AG10803 (cell line): ENCODE measurements at places on chromosomes 2 and 18.
A peak's percentile ranks its signal among the peaks of the same experiment; 100 is the strongest.

DNA sequence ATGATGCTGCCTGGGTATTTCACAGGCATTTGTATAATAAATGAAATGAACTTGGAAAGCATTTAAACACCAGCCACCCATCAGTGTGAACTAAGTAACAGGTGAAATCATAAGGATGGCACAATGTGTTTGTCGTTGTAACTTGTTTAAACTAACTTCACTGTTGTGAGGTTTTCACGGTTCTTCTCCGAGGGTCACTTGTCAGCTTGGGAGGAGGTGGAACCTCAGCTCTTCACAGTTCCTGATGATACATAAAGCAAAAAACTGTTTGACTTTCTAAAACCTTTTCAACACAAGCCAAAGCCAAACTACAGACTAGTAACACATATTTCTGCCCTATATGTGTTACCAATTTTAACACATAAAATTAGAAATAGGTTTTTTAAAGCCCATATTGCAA lies 13.1 kb downstream of the TMEM18 start:
- DNase-seq = no peak

DNA sequence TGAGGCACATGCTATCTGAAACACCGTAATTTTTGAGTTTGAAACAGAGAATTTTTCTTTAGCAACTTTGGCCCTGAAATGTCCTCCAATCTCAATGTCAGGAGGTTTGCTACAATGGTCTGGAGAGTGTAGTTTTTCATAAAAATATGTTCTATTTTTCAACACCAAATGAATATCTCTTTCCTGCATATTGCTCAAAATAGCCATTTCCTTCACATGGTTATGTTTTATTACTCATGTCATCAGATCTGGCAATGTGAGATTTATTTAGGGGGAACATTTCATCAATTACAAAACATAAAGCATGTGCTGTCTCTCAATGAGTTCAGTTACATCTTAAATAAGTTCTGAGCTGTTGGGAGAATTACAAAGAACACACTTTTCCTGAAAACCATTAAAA lies 871.9 kb upstream of the FSHR start:
- DNase-seq = no peak

DNA sequence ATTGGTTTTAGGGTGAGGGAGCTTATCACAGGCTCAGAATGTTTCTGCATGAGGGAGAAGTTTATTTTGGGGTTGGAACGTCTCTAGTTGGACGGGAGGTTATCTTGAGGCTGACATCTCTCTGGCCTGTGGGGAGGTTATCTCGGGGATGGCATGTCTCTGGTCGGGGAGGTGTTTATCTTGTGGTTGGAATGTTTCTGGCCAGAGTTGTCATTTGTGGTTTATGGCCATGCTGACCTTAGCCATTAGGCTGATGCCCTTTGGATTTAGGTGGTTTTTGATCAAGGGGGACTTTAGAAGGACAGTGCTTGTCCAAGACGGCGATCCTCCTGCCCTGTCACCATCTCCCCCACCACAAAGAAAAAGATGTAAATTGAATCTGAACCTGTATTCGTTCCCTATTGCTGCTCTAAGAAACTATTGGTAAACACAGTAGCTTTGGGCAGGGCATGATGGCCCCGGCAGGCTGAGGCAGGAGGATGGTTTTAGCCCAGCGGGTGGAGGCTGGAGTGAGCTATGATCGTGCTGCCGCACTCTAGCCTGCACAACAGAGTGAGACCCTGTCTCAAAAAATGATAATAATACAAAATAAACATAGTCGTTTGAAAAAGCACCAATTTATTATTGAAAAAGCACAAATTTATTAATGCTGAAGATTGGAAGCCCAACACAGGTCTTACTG lies 17.8 kb upstream of the MPPE1 start:
- no peak for DNase-seq

DNA sequence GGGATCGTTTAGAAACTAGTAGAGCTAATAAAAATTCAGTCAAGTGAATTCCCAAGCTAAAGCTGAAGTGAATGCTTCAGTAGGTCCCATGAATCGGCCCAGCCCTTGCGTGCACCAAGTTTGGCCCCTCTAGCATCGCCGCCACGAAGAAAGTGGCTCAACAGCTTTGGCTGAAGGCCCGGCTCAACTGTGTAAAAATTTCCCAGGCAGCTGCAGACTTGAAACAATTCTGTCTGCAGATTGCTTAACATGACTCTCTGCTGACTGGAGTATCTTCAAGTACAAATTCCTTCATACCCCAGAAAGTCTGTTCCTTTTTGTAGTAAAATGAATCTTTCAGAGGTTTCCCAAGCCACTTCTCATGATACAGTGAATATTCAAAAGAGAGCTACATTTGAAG lies 32.7 kb downstream of the ALMS1 start:
- peak; percentile 96 for DNase-seq

GRCh38 chr2:39989888-39990287 lies 210.8 kb upstream of the THUMPD2 start:
- no peak for DNase-seq

DNA sequence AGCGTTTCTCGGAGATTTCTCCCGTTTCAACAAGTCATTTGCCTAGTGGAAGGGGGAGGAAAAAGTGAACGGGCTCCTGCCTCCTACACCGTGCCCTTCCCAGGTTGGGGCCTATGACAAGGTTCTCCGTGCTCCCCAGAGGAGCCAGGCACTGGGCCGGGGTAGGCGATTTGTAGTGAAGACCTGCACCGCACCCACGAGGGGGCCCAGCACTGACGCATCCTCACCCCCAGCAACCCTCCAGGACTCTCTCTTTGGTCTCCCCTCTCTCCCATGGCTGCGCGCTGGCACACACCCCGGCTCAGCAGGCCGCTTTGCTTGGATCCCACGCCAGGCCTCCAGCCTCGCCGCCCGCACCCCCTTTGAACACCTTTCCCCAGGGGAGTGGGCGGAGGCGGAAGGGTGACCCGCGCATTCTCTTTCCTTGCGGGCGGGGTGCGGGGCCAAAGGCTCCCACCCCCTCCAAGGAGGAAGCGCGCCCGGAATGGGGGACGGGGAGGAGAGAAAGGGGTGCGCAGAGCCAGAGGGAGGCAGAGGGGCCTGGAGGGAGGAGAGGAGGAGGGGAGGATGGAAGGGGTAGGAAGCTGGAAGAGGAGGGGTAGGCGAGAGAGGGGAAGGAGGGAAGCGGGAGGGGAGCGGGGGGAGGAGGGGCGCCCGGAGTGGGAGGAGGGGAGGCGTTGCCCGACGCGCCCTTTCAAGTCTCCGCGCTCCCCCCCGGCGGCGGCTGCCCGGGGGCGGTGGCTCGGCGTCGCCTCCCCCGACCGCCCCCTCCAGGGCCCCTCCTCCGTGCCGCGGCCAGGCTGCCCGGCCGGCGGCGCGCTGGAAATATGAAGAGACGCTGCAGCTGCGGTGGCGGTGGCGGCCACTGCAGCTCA lies at the start of gene APCDD1:
APCDD1 (plus strand) TSS at position 830 of the 875 bp plus-strand sequence. CDS start 347 bp downstream, outside the sequence.
- DNase-seq = no peak

DNA sequence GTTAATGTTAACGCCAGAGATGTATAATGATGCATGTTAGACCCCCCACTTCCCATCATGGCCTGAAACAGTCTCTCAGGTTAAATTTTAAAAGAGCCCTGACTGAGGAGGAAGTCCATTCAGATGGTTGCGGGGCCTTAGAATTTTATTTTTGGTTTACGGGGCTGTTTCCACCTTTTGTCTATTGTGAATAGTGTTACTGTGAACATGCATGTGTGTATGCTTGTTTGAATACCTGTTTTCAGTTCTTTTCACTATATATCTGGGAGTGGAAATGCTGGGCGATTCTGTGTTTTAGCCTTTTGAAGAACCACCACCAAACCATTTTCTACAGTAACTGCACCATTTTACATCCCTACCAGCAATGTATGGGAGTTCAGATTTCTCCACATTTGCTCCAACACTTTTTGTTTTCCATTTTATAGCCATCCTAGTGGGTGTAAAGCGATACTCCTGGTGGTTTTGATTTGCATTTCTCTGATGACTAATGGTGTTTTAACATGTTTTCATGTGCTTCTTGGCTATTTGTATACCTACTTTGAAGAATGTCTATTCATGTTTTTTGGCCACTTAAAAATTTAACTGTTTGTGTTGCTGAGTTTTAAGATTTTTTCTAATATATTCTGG lies 133.0 kb downstream of the MYO3B start:
- DNase-seq = no peak

DNA sequence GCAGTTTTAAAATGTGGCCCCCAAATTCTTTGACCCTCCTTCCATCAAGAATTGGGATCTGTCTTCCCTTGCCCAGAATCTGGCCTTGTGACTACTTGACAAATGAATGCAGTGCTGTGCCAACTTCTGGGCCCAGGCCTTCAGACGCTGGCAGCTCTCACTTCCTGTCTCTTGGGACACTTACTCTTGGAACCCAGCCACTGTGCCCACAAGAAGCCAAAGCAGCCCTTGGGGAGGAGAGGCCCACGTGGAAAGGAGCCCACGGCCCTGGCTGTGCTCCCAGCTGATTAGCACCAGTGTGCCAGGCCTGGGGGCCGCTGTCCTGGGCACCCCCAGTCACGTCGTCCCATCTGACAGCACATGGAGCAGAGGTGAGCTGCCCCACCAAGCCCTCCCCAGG lies 56.6 kb downstream of the RPL37A start:
- peak; percentile 90 for DNase-seq

DNA sequence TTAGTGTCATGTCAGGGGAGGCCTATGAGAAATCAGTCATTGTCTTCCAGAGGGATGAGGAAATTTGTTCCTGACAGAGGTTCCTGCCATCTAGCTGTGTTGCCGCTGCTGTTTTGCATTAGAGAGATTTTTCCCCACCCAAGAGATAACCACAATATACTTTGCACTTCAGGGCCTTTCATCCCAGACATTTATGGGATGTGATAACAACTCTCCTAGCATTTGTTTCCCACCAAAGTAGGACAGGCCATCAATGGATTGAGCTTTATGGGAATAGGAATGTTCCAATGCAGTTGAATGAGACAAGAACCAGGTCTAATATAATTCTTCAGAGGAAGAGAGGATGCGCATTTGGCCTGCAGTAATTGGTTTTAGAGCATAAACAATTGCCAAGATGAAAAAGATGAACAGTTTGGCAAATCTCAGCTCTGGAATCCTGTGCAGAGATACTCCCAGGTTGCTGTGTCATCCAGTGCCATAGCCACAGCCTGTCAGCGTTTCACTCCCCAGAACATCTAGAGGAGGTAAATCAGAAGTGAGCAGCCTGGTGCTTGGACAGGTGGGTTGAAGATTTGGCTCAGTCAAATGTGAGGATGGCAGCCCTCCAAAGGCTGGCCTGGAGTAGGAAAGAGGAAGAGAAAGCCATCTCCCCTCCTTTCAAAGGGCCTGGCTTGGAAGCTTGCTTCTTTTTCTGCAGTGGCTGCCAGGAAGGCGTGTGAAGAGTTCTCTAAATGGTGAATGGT lies 93.7 kb upstream of the SETBP1 start:
- no peak for DNase-seq

GRCh38 chr2:239917957-239918481 lies 107.1 kb downstream of the NDUFA10 start:
- DNase-seq = no peak

DNA sequence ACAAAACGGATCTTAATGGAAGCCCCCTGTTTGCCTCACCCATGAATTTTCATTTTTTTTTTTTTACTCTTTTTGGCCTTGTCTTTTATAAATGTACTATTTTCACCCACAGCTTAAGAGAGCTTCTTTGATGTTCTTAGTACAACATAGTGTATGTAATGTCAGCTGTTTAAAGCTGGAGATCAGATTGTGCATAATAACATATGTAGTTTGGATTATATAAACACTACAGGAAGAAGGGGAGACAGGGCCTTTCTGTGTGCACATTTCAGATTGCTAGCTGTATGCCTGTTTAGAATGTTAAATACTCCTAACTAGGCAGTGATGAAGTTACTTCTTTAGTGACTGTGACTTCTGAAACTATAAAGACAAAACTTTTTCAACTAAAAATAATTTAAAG lies 2.1 kb upstream of the TANC1 start:
- no peak for DNase-seq

DNA sequence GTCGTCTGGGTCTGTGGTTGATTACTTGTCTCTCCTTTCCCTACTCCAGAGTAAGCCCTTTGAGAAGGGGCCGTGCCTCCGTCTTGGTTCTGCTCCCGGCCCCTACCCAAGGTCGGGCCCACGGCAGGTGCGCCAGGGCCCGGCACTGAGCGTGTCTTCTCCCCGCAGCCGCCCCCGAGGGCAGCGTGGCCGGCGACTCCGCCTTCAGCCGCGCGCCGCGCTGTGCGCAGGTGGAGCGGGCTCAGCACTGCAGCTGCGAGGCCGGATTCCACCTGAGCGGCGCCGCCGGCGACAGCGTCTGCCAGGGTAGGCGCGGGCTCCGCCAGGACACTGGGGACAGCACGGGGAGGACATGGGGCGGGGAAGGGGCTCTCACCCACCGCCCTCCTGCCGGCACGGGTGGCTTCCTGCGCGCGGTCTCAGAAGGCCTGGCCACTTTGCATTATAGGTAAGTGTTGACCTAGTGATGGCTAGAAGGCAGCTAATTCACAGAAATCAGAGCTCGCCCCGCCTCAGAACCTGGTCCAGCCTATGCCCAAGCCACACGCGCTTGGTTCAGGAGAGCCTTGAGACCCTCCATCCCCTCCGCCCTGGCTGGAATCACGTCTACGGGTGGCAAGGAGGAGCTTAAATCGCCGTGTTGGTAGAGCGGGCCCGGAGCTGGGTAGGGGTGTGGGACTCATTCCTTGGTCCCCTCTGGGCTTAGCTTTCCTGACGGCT lies 43.5 kb downstream of the FBLN7 start:
- no peak for DNase-seq

GRCh38 chr2:14569294-14569693 lies 63.2 kb upstream of the LRATD1 start:
- no peak for DNase-seq

- no peak for DNase-seq
These were observed 33.0 kb downstream of the MAL start for GRCh38 chr2:95058466-95058988.

DNA sequence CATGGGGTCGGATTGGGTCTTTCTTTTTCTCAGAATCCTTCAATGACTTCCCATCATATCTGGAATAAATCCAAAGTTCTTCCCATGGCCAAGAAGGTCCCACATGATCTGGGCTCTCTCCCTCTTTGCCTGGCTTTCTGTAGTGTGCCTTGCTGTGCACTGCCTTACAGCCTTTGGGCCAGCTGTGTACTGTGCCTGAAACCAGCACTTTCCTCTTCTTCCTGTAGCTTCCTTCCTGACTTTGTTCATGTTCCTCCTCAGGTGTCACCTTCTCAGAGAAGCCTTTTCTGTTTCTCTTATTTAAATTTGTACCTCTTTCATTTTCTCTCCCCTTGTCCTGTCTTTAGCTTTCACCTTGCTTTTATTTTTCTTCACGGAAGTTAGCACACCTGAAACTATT lies 4.3 kb upstream of the CDCA7 start:
- no peak for DNase-seq

- DNase-seq = peak; percentile 24
These were observed 141.4 kb downstream of the SNTG2 start for GRCh38 chr2:1091895-1092585.

GRCh38 chr18:54378057-54378456 lies 20.4 kb downstream of the C18orf54 start:
- DNase-seq = no peak
